ENCODE measurements at places on chromosomes 6 and 20. TPM values are rescaled to one million over a fixed set of nuclear protein-coding genes. Genes with fewer than 3 reads are reported as not detected.

PXDC1 gene
- 19.4 TPM for total RNA-seq

HLA-DQB1 gene
- total RNA-seq = not detected

KIAA0408 gene
- total RNA-seq = 7.1 TPM

ZC3H12D gene
- total RNA-seq = 0.07 TPM

UST gene
- total RNA-seq = 2.9 TPM

TREM1 gene
- 0.30 TPM for total RNA-seq

GPR6 gene
- not detected for total RNA-seq

Data from A549 treated with DMSO at 1 μM for 4 hours (cell line).